ENCODE measurements at places on chromosomes 7 and 10. TPM values are rescaled to one million over a fixed set of nuclear protein-coding genes. Genes with fewer than 3 reads are reported as not detected.

Gene GJD4
- 13.9 TPM for total RNA-seq

Gene GRM3
- total RNA-seq = not detected

Gene COL13A1
- 17.3 TPM for total RNA-seq

Gene CPED1
- 26.5 TPM for total RNA-seq

Gene KAZALD1
- 37.5 TPM for total RNA-seq

Gene FXYD4
- 6.1 TPM for total RNA-seq

Gene TRIM50
- not detected for total RNA-seq

Gene HOXA10
- total RNA-seq = 14.6 TPM
